ENCODE measurements at places on chromosomes 2 and 18.

DNA sequence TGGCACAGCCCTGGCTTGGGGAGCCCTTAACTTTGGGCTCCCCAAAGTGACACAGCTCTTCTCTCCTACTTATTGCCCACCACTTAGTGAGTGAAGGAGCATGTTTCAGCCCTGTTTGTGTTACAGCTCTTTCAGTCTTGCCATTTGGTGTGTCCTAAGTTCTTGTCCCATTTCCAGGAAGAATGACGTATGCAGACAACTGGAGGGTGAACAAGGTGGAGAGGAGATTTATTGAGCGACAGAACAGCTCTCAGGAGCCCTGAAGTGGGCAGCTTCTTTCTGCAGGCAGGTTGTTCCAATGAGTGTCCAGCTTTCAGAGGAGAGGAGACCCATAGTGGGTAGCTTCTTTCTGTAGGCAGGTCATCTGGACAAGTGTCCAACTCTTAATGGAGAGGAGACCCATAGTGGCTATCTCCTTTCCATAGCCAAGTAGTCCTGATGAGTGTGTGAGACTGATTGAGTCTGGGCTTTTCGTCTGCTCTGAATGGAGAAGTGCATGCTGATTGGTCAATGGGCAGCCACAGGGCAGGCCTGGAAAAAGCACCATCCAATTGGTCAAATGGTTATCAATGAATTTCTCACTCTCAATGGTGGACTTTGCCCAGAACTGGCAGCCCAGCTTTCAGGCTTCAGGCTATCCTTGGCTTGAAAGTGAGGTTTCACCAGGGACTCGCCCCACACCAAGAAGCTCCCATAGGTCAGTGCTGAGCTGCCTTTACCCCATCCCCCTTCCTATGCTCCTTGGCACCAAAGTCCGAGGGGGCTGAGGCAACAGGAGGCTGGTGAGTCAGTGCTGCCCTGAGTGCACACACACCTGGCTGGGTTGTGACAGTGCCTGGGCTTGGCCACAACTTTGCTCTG is 688.2 kb downstream of the NYAP2 start:
- no peak for DNase-seq

DNA sequence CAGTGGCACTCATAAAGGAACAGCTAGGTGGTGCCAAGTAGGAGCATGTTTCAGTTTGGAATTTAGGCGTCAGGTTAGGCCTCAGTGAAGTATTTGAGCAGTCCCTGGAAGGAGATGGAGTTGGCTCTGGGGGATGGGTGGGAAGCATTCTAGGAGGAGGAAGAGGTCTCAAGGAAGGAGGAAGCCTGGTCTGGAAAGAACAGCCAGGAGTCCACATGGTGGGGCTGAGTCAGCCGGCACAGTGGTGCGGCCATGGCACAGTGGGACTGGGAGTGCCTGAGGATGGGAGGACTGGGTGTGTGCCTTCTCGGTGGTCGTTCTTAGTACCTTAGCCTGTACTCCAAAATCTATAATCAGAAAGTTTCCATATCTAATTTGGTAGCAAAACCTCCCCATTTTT is 373.3 kb downstream of the PTPRM start:
- DNase-seq = no peak

- DNase-seq = no peak
These were observed 168.4 kb downstream of the LOXHD1 start for GRCh38 chr18:46488471-46489213.

- no peak for DNase-seq
These were observed 15.4 kb upstream of the TET3 start for GRCh38 chr2:73969356-73969755.

- no peak for DNase-seq
These were observed 48.1 kb downstream of the MERTK start for GRCh38 chr2:111946294-111947114.

DNA sequence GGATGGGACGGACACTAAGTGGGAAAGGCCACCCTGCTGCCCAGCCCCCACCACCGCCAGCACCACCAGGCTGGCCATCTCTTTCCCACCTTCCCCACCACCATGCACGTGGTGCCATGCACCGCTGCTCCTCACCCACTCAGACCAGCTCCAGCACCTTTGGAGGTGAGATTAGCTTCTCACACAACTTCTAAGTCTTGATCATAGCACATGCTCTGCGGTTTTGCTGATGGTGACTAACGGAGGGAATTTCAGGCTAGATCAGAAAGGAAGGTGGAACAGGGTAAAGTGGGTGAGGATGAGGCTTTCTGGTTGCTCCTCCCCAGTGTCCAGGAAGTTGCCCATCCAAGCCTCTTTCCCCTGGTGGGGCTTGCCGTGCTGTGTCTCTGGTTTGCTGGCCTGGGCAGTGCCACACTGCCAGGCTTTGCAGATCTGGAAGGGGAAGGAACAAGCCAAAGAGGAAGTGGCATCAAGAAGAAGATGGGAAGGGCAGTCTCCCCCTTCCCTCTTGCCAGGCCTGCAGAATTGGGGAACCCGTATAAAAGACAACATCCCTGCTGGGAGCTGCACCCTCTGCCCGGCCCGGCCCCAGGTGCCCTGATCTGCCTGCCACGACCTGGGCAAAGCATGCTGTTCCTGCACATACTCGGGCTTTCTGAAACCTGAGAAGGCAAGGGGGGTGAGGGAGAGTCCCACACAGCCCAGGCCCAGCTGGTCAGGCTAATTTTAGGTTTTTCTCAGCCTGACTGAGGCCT is 44.3 kb upstream of the CAB39 start:
- no peak for DNase-seq

GRCh38 chr18:48929941-48930713 is 20.6 kb downstream of the SMAD7 start:
- no peak for DNase-seq

GRCh38 chr18:21361307-21361880 is 119.4 kb downstream of the GREB1L start:
- no peak for DNase-seq

DNA sequence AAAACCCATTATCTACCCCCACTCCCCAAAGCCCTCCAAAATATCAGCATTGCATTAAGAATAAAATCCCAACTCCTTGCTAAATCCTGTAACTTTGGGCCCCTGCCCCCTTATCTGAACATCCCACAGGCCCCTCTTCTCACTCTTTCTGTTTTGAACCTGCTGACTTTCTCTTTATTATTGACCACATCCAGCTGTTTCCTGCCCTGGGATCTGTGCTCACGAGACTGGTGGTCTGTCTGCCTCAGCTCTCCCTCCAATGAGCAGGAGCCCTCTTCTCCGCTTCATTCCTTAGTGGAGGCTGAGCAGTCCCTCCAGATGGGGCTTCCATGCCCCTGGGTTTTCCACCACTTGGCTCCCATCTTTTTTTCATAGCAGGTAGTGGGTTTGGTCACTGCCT is 116.9 kb downstream of the ACKR3 start:
- DNase-seq = no peak

GRCh38 chr2:168006498-168006897 is 240.9 kb downstream of the STK39 start:
- no peak for DNase-seq

DNA sequence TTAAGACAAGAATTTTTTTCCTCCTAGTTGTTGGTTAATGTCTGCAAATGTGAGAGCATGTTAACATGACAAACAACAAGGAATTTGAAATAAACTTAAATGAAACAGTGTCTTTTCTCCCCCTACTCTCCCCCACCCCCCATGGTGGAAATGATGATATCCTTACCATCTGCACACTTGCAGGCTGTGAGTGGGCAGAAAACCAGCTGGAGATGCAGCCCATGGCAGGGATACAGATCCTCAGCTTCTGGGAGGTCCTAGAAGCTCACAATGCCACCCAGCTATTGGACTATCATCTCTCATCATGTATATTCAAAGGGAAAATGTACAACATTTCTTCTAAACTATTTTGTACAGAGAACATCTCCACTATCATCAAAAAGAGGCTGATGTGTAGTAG is 196.8 kb downstream of the SLC8A1 start:
- DNase-seq = no peak

- DNase-seq = no peak
These were observed 242.8 kb upstream of the RBMS1 start for GRCh38 chr2:160736148-160737028.

- DNase-seq = no peak
These were observed 153.3 kb upstream of the HNRNPA3 start for GRCh38 chr2:177059293-177059692.

DNA sequence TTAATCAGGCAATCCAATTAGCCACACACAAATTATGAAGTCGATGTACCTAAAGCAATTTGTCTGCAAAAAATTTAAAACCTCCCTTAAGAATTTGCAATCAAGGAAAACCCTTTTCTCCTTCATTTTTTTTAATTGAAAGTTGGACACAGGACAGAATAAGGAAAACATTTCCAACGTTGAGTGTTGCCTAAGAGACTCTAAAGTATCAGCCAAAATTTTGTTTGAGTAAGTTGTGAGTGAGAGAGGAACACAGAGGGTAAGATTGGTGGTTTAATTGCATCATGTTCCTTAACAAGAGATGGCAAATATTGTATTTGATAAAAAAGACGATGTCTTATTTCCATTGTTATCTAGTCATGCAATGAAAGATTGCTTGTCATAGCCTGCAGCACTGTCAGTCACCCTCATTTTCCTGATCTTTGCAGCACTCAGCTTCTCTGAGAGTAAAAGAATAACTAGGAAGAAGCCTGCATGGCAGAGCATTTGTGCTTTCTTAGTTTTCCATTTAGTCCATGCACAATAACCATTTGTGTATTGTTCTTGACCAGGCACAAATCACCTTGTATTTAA is 115.5 kb downstream of the ICOS start:
- DNase-seq = no peak

- no peak for DNase-seq
These were observed 39.6 kb upstream of the SCN1A start for GRCh38 chr2:166167449-166167848.

DNA sequence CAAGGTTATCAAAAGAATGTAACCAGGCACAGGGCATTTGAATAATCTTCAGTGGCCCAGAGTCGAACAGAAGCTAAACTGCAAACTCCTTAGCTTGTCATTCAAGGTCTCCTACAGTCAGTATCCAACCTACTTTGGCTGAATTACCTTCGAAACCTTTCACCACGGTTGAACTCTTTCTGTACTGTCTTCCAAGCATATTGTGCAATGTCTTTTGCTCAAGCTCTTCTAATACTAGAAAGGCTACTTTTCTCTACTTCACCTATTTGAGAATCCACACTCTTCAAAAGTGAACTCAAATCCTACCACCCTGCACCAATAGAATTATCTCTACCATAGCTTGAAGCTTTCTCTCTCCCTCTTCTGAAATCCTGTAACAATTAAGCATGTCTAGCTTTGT is 142.9 kb downstream of the NR4A2 start:
- no peak for DNase-seq

- DNase-seq = no peak
These were observed 86.7 kb downstream of the LDLRAD4 start for GRCh38 chr18:13305301-13305700.

- no peak for DNase-seq
These were observed 23.9 kb upstream of the GPR155 start for GRCh38 chr2:174510583-174511189.

- DNase-seq = no peak
These were observed 61.8 kb downstream of the NEDD4L start for GRCh38 chr18:58105888-58106260.

GRCh38 chr2:70807102-70807827 is 13.1 kb downstream of the CLEC4F start:
- no peak for DNase-seq

DNA sequence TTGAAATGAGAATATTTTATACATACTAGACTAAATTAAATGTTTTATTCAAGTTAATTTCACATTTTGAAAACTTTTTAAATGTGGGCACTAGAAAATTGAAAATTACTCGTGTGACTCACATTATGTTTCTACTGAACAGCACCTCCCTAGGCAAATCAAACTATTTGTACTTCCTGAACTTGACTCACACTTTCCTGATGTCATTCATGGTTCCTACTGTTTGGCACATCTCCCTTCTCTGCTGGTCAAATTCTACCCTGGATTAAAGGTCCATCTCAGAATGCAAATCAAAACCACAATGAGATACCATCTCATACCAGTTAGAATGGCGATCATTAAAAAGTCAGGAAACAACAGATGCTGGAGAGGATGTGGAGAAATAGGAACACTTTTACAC is 16.7 kb downstream of the LHCGR start:
- no peak for DNase-seq

DNA sequence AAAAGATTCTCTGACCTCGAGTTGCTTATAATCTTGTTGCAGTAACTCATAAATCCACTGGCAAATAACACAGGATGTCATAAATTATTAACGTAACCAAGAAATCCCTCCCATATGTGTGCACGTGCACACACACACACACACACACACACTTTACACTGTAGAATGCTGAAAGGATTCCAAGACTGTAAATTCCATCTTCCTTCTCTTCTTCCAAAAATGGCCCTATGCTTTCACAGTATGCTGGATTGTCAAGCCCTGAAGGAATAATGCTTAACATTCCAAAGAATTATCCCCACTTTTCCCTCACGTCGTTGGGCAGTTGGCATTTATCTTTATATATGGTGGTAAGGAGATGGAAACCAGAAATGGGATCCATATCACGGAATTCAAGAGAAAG is 117.5 kb upstream of the CRIM1 start:
- no peak for DNase-seq

- DNase-seq = peak; percentile 3
These were observed 25.7 kb upstream of the FAM178B start for GRCh38 chr2:97011977-97012569.

GRCh38 chr2:238698451-238699306 is 149.2 kb upstream of the TWIST2 start:
- no peak for DNase-seq

- peak; percentile 17 for DNase-seq
These were observed 17.0 kb downstream of the THNSL2 start for GRCh38 chr2:88187038-88187676.

- DNase-seq = no peak
These were observed 93.1 kb downstream of the PIK3C3 start for GRCh38 chr18:42048158-42048557.

DNA sequence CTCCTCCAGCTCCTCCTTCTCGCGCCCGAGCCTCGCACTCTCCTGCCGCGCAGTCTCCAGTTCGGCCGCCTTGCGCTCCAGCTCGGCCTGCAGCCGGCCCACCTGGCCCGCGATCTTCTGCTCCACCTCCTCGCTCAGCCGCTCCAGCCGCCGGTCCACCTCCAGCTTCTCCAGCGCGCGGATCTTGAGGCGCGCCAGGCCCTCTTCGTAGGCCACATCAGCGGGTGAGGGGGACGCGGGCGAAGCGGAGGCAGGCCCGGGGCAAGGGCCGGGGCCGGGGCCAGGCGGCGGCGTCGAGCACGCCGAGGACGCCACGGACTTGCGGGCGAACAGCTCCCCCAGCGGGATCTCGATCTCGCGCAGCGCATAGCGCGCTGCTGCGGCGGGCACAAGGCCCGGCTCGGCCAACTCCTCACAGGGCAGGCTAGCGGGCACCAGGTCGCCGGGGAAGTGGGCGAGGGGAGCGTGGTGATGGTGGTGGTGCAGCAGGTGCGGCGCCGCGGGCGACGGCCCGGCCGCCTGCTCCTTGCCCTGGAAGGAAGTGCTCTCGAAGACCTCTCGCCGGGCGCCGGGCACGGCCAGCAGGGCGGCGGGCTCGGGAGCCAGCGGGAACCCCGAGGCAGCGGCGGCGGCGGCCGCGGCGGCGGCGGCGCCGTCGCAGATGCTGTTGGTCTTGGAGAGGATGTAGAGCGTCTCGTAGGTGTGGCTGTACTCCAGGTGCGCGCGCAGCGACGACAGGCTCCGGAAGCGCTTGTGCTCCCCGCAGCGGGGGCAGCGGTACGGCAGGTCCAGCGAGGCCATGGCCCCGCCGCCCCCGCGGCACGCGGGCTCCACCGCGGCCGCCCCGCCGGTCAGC is 15.2 kb downstream of the FBXO41 start:
- DNase-seq = peak; percentile 66

GRCh38 chr18:4599312-4599711 is 144.2 kb upstream of the DLGAP1 start:
- DNase-seq = no peak

- DNase-seq = no peak
These were observed 75.7 kb downstream of the RNF152 start for GRCh38 chr18:61817086-61817485.

- no peak for DNase-seq
These were observed 44.9 kb downstream of the APLF start for GRCh38 chr2:68512326-68512725.
